Testis (tissue), 5 donors: ENCODE measurements at places on chromosomes 16 and 17. TPM values are rescaled to one million over a fixed set of nuclear protein-coding genes. Genes with fewer than 3 reads are reported as not detected.

CA5A gene
- not detected for total RNA-seq

DNA sequence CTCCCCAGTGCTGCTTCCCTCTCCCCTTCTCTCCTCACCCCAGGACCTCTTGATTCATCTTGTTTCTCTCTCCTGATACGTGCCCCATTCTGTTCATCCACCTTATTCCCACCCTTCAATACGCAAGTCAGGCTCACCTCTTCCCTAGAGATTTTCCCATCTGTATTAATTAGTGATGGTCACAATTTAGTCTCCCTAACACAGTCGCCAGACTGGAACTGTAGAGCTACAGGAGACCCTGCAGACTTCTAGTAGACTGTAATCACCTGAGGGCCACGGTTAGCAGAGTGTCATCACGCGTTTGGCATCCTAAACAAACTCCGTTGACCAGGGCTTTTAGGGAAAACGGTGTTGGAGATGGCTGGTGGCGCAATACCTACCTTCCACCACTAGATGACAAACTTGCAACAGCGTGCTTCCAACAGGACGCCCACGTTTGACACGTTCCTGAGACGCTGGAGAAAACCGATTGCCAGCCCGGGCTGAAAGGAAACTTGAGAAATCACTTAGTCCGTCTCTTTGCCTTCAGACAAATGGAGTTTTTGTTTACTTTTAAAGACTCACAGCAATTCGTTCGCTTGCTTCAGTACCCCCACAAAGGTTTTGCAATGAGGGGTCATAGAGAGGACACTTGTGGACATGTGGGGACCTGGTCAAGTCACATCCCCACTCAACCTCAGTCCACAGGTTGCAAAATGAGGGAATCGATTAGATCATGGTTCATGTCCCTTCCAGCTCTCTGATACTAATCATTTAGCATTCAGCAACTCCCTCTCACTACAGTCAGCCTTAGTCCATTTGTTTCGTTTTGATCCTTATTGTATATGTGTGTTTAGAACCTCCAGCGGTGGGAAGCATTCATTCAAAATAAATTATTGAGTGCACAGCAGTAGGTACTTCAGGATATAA, 20.6 kb downstream of the MYL4 start:
- peak; percentile 93 for DNase-seq

CCDC200 gene
- 147 TPM for total RNA-seq

KRT13 gene
- total RNA-seq = 2.4 TPM

DNA sequence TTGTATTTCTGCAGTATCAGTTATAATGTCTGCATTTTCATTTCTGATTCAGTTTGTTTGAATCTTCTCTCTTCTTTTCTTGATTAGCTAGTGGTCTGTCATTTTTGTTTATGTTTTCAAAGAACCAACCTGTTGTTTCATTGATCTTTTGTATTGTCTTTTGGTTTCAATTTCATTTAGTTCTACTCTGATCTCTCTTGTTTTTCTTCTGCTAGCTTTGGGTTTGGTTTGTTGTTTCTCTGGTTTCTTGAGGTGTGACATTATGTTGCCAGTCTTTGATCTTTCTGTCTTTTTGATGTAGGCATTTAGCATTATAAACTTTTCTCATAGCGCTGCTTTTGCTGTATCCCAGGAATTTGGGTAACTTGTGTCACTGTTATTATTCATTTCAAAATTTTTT, 107.2 kb downstream of the PHKB start:
- no peak for DNase-seq

DNA sequence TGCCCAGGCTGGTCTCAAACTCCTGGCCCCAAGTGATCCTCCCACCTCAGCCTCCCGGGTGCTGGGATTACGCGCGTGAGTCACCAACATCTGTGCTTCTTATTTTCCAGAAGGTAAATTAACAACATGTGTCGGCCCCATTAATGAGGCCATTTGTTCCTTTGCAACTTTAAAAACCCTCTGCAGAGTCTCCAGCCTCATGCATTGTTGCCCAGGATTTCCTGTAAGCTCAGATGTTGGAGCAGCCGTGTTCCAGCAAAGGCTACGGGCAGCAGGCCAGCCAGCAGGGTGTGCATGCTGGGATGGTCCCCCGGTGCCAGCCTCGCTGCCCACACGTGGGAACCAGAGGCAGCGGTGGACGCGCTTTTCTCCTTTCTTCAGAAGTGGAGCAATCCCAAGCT, 19.1 kb upstream of the HEXD start:
- peak; percentile 68 for DNase-seq

C16orf74 gene
- total RNA-seq = 3.8 TPM

DNA sequence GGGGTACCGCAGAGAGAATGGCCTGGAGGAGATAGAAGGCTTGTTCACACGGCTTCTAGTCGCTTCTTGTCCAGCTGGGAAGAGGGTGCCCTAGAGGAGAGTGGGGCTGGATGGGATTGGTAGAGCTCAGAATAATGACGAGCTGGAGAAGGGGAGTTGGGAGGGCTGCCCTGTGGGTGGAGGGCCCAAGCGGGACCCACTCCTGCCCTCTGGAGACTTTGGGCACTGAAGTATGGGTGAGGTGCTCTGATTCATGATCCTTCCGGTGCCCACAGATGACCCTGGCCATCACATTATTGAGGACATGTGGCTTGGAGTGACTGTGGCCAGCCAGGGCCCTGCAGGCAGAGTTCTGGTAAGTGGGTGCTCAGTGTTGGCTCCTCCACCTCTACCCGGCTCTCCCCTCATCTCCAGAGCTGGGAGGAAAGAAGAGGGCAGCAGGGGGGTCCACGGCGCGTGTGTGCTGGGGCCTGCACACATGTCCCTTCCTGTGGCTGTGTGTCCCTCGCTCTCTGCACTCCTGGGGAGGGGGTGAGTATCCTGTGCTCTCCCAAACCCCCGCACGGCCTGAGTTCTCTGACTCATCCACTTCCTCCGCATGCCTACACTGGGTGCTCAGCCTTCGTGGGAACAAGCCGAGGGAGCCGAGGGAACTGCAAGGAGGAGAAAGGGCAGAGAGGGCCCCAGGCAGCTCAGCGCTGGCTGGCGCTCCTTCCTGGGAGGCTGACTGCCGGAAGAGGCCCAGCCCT, 8.5 kb downstream of the ITGA3 start:
- peak; percentile 24 for DNase-seq

DNA sequence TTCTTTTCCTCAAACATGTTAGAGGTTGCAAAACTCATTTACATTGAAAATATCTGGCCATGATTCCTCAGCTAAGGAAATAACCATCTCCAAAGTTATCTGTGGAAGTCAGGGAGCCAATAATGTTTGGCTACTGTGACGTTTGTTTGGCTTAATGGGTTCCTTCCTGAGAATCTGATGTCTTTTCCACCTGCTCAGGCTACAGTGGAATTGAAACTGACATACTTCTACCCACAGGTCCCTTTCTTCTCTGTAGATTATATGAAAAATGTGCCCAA, 221.1 kb upstream of the XYLT1 start:
- DNase-seq = no peak

TEN1 gene
- total RNA-seq = 15.4 TPM

CXCL16 gene
- 53.0 TPM for total RNA-seq

DNA sequence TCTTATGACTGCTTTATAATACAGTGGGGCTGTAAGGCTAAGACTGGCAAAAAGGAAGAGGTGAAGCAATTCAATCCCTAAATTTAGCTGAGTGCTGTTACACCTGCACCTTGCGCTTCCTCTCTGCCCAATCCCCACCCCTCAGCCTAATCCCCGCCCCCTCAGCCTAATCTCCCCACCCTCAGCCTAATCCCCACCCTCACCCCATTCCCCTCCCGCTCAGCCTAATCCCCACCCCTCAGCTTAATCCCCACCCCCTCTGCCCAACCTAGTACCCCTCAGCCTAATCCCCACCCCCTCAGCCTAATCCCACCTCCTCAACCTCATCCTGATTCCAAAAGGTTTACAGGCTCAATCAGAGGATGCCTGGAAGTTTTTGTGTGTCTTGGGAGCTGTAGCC, 155.5 kb downstream of the PMP22 start:
- no peak for DNase-seq

GRCh38 chr17:47703191-47703591, 9.2 kb downstream of the TBKBP1 start:
- no peak for DNase-seq

GDPD3 gene
- 4.0 TPM for total RNA-seq

C16orf96 gene
- total RNA-seq = 15.1 TPM

- DNase-seq = peak; percentile 36
Observed at GRCh38 chr16:50271148-50272041, 5.0 kb downstream of the ADCY7 start.
